ENCODE measurements at places on chromosomes 7 and 10.
A peak's percentile ranks its signal among the peaks of the same experiment; 100 is the strongest.

DNA sequence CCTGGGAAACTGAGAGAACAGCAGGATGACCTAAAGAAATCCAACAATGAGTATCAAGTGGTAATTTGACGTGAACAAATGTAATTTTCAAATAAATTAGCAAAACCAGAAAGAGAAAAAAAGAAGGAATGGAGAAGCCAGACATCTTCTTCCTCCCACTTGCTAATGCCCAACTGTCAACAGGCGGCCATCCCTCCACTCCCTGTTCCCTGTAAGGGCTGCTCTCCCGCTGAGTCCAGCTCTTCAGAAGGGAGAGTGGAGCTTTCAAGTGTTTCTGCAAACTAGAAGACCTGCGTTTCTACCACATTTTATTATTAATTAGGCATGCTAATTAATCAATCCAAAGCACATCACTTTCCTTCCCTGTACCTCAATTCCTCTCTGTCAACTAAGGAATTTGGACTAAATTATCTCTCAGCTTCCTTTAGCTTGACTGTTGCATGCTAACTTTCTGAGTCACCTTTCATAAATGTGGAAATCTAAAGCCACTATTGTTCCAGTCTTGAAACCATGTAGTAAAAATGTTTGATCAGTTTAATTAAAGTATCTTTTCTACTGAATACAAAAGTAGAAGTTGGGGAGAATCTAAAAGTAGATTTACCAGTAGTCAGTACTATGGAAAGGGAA, 48.4 kb upstream of the CUL1 start:
- DNase-seq = no peak

- DNase-seq = no peak
Observed at GRCh38 chr10:28806951-28807759, 129.8 kb downstream of the BAMBI start.

- no peak for DNase-seq
Observed at GRCh38 chr7:36188266-36188665, 35.2 kb downstream of the EEPD1 start.

GRCh38 chr10:64067009-64067606, 545.9 kb downstream of the REEP3 start:
- peak; percentile 44 for DNase-seq

DNA sequence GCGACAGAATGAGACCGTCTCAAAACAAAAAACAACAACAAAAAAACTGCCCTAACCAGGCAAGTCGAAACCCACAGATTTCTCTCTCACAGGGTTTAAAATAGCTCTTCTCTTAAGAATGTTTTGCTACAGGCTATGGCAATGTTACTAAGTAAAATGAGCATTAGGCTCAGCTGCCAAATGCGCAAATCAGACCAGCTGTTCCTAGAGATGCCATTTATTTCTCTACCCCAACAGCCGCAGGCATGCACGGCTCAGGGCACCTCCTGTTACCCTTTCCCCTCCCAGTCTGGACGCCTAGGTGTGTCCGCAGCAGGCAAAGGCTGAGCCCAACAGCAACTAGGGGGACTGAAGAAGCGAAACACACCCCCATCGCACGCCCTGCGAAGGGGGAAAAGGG, 168.3 kb upstream of the MBL2 start:
- no peak for DNase-seq

- no peak for DNase-seq
Observed at GRCh38 chr7:133888061-133888930, 238.8 kb upstream of the LRGUK start.

DNA sequence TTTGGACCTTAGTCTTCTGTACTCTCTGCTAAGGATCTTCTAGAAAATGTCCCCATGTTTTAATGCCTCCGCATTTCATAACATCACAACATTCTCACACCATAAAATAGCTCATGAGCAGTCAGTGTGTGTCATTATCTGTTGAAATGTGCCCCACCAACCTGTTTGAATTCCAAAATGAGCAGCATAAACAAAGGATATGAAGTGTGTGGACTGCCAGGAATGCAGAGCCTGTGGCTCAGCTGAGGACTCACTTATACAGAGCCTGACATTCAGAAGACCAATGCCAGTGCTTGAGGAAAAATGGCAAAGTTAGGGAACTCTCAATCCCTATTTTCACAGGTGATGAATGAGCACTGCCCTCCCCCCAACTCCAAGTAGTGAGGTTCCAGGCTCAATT, 621.4 kb downstream of the POM121L12 start:
- no peak for DNase-seq

DNA sequence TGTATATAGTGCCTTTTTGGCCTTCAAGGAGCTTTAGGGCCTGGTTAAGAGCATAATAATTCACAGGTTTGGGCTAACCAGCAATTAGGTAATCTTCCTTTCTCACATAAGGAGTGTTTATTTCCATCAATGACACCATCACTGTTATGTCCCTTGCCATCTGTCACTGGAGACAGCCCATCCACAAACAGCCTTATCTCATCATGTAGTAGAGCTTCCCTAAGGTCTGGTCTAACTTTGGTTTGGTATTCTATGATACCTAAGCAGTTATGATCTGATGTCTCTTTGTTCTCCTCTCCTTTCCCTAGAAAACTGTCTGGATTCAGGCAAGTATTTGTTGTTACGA, 26.4 kb downstream of the MAPK8 start:
- DNase-seq = no peak

GRCh38 chr10:127081851-127082345, 114.5 kb downstream of the INSYN2A start:
- DNase-seq = no peak

DNA sequence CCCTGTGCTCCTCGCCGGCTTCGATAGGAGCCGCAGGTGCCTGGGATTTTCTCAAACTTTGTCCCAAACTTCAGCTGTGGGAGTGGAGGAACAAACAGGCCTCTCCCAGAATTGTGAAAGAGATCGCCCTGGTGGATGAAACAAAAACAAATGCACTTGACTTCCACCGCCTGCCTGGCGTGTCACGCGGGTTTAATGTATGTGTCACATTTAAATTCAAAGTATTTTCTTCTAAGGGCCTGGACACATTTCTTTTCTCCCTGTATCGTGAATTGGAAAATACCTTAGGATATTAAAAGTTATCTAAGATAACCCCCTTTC, 694 bp upstream of the WASL start:
- DNase-seq = peak; percentile 87

DNA sequence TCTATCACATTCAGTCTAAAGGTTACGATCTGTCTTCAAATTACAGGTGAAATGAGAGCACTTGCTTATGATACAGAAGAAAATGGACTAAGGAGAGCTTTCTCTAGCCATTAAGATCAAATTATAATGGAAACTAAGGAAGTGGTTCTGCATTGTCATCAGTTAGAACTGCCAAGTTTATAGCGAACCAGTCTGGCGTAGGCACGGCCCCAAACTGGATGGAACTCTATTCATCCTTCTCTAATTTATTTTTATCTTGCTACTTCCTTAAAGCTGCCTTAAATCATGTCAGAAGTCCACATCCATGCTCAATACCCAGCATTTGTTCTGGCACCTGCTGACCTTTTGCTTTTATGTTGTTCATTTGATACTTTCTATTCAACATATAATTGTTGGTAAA, 63.7 kb upstream of the APBB1IP start:
- peak; percentile 66 for DNase-seq

- DNase-seq = no peak
Observed at GRCh38 chr10:11789956-11790355, 33.2 kb upstream of the PROSER2 start.

Measured in common myeloid progenitor, CD34-positive (primary cell).